ENCODE measurements at places on chromosomes 2 and 18. TPM values are rescaled to one million over a fixed set of nuclear protein-coding genes. Genes with fewer than 3 reads are reported as not detected.

The CGREF1 gene
- 4.2 TPM for total RNA-seq

The CD207 gene
- total RNA-seq = not detected

The ACOXL gene
- not detected for total RNA-seq

The ERMN gene
- total RNA-seq = not detected

The SFTPB gene
- not detected for total RNA-seq

The NCKAP5 gene
- 4.3 TPM for total RNA-seq

The SERPINB10 gene
- not detected for total RNA-seq

The CHRNG gene
- total RNA-seq = not detected

The REEP1 gene
- total RNA-seq = 0.49 TPM

The UGT1A8 gene
- not detected for total RNA-seq

The ELOA2 gene
- total RNA-seq = not detected

The MFSD6 gene
- 46.6 TPM for total RNA-seq

The DYSF gene
- total RNA-seq = 18.6 TPM

The FOXD4L1 gene
- 0.17 TPM for total RNA-seq

The NEUROD1 gene
- not detected for total RNA-seq

The BOLL gene
- total RNA-seq = not detected

The CDH2 gene
- total RNA-seq = 0.22 TPM

The ECEL1 gene
- total RNA-seq = not detected

The SCYGR4 gene
- not detected for total RNA-seq

The IL36B gene
- not detected for total RNA-seq

The PIEZO2 gene
- 0.98 TPM for total RNA-seq

The ATP8B1 gene
- 9.7 TPM for total RNA-seq

The CCBE1 gene
- total RNA-seq = 12.4 TPM

The ASPRV1 gene
- total RNA-seq = 2.6 TPM

The REG3A gene
- not detected for total RNA-seq

The LONRF2 gene
- 4.7 TPM for total RNA-seq

The C2orf78 gene
- not detected for total RNA-seq

The GKN1 gene
- total RNA-seq = not detected

The DSG4 gene
- not detected for total RNA-seq

The MOCOS gene
- total RNA-seq = 16.8 TPM

Measured in subcutaneous adipose tissue (tissue), 4 donors.